ENCODE measurements at places on chromosomes 11 and 22.
A peak's percentile ranks its signal among the peaks of the same experiment; 100 is the strongest.

- DNase-seq = no peak
Measured at GRCh38 chr22:37747080-37747714, 50.3 kb downstream of the TRIOBP start.

GRCh38 chr11:100647861-100648260 lies 39.2 kb upstream of the ARHGAP42 start:
- DNase-seq = no peak

DNA sequence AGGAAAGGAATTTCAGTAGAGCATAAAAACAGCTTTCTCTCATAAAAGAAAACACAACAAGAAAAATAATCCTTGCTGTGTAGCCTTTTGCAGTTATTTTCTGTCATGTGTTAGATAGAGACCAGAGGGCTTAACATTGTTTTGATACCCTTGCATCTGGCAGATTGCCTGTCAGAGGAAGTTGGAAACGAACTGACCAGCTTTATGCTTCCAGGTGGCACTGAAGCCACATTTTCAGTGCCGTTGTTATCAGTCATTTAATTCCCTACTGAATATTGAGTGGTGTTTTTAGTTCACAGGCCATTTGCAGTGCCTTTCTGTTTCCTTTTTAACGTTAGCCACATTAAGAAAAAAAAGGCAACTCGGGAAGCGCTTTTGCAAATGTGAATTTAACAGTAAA lies 21.5 kb upstream of the RAG2 start:
- DNase-seq = no peak

DNA sequence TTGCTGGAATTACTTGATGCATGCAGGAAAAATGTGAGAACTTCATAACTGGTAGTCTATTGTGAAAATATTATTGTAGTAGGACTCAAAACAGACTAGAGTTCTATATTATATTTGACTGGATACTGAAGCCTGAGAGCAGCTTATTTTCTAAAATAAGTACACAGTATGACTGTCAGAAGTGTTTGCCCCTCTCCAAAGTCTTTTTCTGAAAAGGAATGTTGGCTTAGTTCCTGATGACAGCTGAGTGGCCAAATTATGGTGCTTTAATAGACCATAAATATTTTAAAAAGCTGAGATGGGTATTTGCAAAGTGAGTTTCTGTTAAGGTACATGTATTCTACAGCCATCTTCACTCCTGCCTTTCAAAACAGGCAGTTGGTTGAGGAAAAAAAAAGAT lies 13.1 kb downstream of the ZBED5 start:
- DNase-seq = no peak

- DNase-seq = no peak
Measured at GRCh38 chr11:65745049-65745448, 24.5 kb upstream of the RNASEH2C start.

DNA sequence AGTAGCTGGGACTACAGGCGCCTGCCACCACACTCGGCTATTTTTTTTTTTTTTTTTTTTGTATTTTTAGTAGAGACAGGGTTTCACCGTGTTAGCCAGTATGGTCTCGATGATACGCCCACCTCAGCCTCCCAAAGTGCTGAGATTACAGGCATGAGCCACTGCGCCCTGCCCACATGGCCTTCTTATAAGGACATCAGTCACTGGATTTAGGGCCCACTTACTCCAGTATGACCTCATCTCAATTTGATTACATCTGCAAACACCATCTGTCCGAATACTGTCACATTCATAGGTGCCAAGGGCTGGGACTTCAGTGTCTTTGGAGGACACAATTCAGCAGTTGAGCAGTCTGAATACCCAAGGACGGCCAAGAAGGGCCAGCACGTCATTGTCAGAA lies 8.2 kb upstream of the PRR5 start:
- DNase-seq = no peak

DNA sequence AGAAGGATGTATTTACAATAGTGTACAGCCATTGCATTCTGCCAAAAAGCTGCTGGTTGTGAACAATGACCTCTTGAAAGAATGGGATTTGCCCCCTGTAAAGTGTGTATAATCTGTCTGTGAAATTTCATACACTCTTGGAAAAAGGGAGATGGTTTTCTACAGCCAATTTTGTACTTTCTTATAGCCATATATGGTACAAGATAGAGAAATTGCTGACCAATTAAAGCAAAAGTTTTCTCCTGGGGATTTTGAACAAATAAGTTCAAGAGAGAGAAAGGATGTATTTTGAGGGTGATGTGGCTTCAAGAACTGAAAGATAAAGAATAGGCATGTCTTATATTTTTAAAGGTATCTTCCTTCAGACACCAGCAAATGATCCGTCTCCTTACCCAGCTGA lies 211.0 kb downstream of the NAV2 start:
- no peak for DNase-seq

DNA sequence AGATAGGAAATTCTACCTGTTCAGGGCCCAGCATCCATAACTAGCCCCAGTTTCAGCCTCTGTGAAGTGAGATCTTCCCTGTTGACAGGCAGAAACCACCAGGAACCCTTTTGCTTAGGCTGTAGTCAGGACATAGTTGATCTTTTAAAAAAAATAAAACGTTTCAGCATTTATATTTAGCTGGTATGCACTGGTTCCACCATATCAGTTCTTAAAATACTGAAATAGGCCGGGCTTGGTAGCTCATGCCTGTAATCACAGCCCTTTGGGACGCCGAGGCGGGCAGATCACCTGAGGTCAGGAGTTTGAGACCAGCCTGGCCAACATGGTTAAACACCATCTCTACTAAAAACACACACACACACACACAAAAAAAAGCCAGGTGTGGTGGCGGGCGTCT lies 35.3 kb downstream of the GALNT18 start:
- DNase-seq = no peak

GRCh38 chr11:101115671-101116160 lies 13.9 kb downstream of the PGR start:
- DNase-seq = no peak

GRCh38 chr11:57801183-57801485 lies 39.5 kb downstream of the CTNND1 start:
- no peak for DNase-seq

- DNase-seq = no peak
Measured at GRCh38 chr11:12184699-12185098, 74.3 kb downstream of the MICAL2 start.

DNA sequence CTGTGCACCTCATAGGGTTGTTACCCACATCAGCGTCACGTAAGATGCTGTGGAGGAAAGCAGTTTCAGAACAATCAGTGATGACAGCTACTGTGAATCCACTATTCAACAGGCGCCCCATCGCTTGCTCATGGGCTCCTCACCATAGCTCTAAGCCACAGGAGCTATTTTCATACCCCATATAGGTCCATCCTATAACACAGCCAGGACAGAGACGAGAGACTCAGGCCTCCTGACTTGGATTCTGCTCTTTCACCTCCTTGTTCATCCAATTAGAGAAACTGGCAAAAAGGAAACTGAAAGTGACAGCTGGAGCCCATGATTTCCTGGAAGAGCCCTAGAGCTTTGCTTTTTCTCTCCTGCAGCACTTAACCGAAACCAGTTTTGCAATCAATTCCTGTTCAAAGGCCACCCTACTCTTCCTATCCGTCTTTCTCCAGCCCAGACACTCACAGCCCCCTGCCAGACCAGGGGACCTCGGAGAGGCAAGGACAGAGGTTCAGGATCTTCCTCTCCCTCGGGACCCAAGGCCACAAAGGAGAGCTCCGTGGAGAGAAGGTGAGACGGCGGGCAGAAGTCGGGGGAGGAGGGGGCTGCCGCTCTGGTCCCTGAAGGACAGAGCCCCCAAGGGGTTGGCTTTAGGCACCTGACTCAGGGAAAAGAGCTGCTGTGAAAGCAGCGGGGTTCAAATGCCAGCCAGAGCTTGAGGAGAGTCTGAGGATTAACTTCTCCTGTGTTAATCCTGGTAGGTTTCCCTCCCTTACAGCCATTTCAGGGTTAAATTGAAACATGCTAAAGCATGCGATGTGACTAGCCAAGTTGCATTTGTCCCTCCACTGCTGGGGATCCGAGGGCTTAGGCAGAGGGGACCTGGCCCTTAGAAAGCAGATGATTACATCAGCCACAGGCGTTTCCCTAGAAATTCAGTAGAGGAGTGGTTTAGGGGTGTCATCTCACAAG lies at the start of gene APOL6:
TSS of gene APOL6 (plus strand) at position 381 of the 960 bp plus-strand sequence. CDS start 7,980 bp downstream, outside the sequence.
- DNase-seq = peak; percentile 72

DNA sequence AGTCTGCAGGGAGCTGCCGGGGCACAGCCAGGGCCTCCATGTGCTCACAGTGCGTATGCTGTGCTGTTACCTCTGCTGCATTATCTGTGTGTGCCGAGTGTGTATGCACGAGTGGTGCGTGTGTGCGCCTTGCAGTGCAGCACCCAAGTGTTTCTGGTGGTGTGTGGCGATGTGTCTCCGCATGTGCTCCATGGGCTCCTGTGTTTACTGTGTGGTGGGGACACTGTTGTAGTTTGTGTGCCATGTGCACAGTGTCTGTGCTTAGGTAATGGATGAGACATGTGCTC lies 31.4 kb downstream of the KCNC1 start:
- no peak for DNase-seq

DNA sequence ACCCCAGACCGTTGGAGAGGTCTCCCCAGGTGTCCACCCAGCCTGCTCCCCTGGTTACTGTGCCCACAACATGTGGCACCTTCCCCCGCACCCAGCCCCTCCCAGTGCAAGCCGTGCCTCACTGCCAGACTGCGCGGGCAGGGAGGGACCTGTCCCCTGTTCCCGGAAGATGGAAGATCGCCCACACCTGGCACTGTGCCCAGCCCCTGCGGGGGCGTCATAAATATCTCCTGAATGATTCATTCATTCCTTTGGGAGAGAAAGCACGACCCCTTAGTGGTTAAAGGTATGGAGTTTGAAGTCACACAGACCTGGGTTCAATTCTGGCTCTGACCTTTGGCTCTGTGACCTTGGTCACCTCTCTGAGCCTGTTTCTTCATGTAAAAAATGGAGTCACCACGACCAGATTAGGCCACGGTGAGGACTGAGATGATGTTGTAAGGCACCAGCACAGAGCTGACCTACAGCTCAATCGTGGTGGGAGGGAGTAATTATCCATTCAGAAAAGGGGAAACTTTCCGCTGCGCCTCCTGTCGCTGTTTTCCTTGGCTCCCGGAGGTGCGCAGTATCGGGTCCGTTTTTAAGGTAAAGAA lies 497 bp upstream of the SYT12 start:
- DNase-seq = no peak

DNA sequence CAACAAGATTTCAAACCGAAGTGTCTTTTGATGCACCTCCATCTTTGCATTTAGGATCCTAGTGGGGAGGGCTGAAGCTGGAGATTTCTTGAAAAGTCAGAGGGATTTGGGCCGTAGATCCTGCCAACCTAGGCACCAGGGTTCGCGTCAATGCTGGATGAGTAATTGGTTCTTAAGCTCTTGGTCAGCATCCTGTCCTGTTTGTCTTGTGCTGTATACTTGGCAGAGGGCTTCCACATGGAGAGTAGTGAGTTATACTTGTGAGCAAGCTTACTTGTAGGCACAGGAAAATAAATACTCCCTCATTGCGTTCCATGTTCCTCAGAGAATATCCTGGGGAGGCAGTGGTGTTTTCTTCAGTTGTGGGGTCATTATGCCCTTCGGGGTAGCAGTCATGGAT lies 12.6 kb downstream of the INSC start:
- no peak for DNase-seq

- DNase-seq = no peak
Measured at GRCh38 chr22:37764622-37765021, 43.1 kb upstream of the GCAT start.

- no peak for DNase-seq
Measured at GRCh38 chr11:12198251-12199222, 88.1 kb downstream of the MICAL2 start.

- no peak for DNase-seq
Measured at GRCh38 chr11:84817998-84818397, 809.1 kb downstream of the DLG2 start.

DNA sequence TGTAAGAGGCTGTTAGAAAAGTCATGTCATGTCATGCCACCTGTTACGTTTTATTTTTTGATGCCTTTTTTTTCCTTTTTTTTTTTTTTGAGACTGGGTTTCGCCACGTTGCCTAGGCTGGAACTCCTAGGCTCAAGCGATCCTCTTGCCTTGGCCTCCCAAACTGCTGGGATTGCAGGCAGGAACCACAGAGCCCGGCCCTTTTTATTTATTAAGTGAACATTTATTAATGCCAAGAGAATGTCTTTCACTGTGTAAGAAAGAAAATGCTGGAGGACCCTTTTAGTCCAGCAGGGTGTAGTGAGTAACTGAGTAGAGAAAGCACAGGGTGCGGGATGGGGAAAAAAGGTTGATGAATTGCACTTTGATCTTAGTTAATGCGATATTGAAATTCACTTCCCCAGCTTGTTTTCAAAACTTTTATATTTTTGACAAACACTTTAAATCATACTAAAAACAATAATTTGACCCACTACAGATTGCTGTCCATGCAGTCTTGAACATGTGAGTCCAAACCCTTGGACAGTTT lies 2.3 kb upstream of the XBP1 start:
- no peak for DNase-seq

GRCh38 chr11:126927623-126928022 lies 72.9 kb downstream of the KIRREL3 start:
- DNase-seq = no peak

DNA sequence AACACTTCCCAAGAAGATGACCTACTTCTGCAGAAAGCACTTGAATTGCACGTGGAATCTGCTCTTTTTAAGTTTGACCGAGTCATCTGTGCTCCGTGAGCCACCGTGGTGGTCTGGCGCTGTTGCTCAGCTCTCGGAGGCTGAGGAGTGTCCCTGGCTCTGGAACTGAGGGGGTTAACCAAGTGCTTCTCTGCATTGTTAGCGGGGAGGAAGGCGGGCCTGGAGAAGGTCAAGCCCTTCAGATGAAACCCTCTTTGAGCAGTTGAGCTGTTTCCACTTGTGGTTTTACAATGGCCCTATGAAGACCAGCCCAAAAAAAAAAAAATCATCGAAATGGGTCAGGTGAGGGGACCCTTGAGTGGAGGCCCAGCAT lies 286.4 kb downstream of the NTM start:
- no peak for DNase-seq

GRCh38 chr11:105056446-105056845 lies 11.3 kb upstream of the CARD16 start:
- no peak for DNase-seq

GRCh38 chr11:67293090-67293489 lies 4.0 kb downstream of the ANKRD13D start:
- DNase-seq = peak; percentile 54

DNA sequence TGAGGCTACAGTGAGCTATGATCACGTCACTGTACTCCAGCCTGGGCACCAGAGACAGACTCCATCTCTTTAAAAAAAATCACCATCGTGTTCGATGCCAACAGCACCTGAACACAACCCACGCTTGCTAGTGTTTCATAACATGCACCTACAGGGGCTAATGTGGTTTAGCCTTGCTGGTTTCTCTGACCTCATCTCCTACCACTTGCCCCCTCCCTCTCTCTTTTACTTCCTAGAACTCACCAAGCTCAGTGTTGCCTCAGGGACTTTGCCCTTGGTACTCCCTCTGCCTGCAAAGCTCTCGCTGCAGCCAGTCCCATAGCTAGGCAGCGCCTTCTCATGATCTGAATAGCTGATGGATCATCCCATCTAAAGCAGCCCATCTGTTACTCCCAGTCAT lies 99.8 kb downstream of the FBXO7 start:
- no peak for DNase-seq

DNA sequence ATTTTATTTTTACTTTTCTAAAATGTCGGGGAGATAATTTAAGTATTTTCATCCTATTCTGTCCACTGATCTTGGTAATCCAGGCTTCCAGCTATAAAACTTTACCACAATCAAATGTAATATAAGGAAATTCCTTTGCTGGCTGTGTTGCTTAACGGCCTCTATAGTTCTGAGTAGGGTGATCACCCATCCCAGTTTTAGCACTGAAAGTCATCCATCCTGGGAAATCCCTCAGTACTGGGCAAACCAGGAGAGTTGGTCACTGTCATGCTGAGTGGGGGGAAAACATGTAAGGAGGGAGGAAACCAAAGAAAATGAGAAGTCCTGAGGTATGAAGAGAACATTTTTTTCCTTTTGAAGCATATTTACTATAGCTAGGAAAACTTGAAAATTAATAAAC lies 12.8 kb upstream of the BACE1-AS start:
- no peak for DNase-seq

Measured in CD4-positive, alpha-beta T cell treated with Interleukin-6 at 100 ng/mL for 8 hours (primary cell).